ENCODE measurements at places on chromosomes 4 and X.

DNA sequence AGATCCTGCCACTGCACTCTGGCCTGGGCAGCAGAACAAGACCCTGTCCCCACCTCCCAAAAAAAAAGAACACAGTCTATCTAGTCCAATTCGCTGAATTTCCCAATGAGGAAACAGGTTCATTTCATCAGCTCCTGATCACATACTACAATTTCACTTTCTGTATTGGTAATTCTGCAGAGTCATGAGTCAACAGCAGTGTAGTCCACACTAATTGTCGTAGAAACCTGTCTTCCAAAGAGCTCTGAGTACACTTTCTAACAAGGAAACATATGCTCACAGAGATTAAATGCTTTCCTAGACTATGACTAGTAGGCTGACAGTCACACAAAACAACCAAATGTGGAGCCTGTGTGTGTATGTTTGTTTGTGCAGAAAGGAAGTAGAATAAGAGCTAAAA, 91.9 kb downstream of the GPC4 start:
- no peak for DNase-seq

DNA sequence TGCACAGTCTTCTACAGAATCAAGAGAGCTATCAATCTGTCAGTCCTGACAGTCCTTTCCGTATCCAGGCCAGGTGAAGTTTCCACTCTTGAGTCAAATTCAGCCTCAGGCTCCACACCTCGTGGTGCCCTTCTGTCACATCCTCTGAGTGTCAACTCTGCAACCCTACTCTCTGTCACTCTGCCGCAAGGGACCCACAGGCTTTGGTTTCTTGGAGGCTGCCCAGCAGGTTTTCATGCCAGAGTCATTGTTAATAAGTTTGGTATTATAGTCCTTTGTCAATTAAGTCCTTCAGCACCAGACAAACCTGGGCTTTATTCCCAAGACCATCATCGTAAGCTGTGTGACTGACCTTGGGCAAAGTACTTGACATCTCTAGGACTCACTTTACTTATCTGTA, 83.4 kb upstream of the KLHL13 start:
- DNase-seq: no peak

- DNase-seq: no peak
These were observed 18.7 kb downstream of the TXLNG start for GRCh38 chrX:16804923-16805464.

- DNase-seq: no peak
These were observed 335.0 kb upstream of the TENM3 start for GRCh38 chr4:181908168-181908567.

DNA sequence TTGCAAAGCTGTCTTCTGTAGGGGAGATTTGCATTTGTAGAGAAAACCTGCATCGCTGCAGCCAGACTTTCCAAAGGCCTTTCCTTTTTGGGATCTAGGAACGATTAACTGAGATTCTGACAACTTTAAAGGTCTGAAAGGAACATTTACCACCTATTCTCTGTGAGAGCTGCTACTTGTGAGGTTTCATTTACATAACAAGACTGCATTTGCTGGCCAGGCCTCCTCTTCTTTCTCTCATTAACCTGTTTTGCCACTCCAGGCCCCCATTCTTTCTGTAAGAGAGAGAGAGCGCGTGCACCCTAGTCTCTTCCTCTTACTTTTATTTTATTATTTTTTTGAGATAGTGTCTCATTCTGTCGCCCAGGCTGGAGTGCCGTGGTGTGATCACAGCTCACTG, 31.6 kb downstream of the TMEM31 start:
- DNase-seq: no peak

GRCh38 chr4:47939456-47939855, 25.1 kb upstream of the NFXL1 start:
- no peak for DNase-seq

DNA sequence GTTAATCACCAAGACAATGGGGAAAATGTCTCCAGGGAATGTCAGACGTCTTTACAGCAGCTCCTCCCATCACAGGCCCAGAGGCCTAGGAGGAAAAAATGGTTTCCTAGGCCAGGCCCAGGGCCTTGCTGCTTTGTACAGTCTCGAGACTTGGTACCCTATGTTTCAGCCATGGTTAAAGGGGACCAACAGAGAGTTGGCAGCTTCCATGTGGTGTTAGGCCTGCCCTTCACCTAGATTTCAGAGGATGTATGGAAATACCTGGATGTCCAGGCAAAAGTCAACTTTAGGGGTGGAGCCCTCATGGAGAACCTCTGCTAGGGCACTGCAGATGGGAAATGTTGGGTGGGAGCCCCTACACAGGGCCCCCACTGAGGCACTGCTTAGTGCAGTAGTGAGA, 38.5 kb downstream of the ABCG2 start:
- DNase-seq: no peak

- DNase-seq: no peak
These were observed 560.5 kb upstream of the PABPC4L start for GRCh38 chr4:134762053-134762452.

DNA sequence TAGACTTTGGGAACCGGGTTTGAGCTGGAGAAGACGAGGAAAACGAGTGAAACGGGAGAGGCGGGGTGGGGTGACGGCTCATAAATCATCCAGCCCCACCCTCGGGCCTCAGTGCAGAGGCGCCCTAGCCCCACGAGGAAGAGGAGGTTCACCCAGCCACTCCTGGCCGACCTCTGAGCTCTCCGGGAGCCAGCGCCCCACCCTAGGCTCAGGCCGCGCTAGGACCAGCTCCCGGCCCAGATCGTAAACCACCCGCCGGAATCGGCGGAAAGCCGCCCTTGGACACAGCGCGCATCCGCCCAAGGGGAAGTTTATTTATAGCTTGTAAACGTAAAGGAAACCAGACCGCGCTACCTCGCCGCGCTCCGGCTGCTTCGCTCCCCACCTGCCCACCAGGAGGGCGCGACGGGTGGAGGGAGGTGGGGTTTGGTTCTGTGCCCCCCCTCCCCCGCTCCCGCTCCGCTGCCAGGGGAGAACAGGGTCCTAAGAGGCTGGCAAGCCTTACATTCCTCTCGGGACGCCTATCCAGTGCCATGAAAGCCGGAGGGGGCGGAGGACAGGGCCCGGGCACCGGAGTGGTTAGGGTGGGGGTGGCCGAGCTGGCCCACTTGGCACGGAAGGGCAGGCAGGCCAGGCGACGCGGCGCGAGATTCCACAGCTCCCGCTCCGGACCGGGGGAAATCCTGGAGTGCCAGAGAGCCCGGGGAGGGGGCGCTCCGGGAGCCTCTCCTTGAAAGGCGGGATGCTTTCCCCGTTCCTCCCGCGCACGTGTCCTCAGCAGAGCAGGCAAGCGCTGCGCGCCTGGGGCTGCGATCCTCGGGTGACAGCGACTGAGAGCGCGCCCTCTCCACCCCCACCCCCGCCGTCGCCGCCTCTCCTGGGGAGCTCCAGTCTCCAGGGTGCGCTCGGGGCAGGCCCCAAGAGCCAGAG, 84.2 kb downstream of the BCOR start:
- DNase-seq: peak; percentile 22

DNA sequence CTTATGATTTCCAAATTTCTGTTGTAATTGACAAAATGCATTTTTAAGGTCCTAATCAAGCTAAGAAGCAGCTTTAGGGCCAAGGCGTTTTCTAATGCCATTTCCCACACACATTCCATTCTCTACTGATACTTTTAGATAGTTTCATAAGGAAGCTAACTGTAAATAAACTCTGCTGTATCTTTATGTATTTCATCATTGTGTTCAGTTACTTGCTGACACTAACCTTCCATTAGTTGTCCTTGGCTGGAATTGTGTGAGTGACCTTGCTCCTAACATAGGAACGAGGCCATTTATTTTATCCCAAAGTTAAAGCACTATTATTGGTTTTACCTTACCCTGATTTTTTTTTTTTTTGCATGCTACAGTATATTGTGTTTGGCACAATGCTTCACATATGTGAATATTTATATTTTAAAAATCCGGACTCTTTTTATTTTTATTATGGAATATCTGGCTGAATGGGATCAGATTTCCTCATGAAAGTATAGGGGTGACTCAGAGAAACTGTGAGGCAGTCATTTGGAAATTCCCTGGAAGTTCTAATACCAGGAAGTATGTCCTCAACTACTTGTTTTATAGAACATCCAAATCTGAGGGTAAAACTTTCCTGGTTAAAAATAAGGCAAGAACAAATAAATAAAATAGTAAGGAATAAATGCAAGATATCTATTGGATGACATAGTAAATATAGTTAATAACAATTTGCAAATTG, 62.7 kb upstream of the SORBS2 start:
- DNase-seq: no peak

- no peak for DNase-seq
These were observed 38.3 kb downstream of the PF4 start for GRCh38 chr4:73943555-73943954.

DNA sequence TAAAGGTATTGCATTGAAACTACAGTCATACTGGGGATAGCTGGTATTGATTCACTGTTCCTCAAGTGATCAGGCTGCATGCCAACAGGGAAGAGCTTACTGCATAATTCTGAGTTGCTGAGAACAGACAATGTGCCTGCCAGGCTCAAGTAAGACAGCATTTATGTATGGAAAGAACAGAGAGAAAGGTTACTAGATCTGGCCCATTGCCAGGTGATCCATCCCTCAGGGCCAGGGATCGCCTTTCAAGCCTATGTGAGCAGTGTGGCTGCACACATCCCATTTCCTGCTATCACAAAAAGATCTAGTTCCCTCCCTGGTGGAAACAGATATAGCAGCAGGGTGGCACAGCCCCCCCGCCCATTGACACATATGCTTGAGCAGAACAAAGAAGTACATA, 254.0 kb downstream of the TMA16 start:
- DNase-seq: no peak

GRCh38 chr4:41069257-41069656, 145.1 kb downstream of the APBB2 start:
- no peak for DNase-seq

DNA sequence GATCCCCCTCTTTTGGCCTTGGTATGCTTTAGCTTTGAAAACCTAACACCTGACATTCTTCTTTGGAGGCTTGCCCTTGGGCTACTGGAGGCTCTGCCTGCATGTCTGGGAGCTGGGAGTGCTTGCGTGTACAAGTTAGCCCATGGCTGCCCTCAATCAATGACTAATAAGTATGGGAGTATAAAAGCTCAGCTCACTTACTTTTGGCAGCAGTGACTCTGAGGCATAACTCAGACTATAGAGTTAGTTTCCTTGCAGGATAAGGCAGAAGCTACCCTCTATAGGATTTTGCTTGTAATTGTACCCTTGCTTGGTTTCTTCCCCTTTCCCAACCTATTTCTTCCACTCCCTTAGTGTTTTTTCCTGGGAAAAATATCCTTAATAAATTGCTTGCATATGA, 247.9 kb downstream of the PPP1R2C start:
- no peak for DNase-seq

- DNase-seq: no peak
These were observed 24.1 kb downstream of the ZCCHC12 start for GRCh38 chrX:118847676-118848075.

DNA sequence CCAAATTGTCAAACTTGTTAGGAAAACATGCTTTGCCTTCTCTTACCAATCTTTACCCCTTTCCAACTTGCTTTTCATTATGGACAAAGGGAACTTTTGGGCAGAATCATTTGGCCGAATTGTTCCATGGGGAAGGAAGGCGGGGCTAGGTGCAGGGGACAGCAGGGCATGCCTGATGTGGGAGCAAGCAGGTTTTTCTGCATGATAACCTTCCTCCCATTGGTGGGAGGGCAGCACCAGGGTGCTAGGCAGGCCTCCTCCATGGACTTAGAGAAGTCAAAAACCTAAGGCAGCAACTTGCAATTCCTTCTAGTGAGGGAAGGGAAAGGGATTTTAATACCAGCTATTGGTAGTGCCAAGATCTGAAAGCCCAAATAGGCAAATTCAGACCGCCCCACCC, 260.5 kb downstream of the MAPK10 start:
- no peak for DNase-seq

- peak; percentile 54 for DNase-seq
These were observed 89.4 kb upstream of the TRIM2 start for GRCh38 chr4:153114771-153115321.

GRCh38 chr4:164892018-164892417, 15.0 kb downstream of the APELA start:
- DNase-seq: no peak

- no peak for DNase-seq
These were observed 58.9 kb upstream of the IRS4 start for GRCh38 chrX:108795240-108795639.

DNA sequence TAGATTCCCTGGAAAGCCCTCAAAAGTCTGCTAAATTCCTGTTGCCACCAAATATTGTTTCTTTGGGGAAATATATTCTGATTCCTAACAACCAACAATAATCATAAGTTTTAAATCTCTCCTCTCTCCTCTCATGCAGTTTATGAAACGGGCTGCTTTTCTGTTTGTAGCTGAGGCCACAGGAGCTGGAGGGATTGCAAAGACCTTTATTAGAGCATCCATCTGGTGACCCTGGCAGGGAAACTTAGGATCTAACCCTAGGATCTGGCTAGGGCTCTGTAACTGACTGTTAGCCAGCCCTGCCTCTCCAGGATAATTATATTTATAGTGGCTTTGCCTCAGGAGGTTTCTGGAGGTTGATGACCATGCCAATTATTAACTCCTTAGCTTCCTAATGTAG, 56.9 kb downstream of the SMAD1 start:
- DNase-seq: no peak

GRCh38 chr4:116092961-116093360, 979.5 kb upstream of the NDST4 start:
- no peak for DNase-seq

DNA sequence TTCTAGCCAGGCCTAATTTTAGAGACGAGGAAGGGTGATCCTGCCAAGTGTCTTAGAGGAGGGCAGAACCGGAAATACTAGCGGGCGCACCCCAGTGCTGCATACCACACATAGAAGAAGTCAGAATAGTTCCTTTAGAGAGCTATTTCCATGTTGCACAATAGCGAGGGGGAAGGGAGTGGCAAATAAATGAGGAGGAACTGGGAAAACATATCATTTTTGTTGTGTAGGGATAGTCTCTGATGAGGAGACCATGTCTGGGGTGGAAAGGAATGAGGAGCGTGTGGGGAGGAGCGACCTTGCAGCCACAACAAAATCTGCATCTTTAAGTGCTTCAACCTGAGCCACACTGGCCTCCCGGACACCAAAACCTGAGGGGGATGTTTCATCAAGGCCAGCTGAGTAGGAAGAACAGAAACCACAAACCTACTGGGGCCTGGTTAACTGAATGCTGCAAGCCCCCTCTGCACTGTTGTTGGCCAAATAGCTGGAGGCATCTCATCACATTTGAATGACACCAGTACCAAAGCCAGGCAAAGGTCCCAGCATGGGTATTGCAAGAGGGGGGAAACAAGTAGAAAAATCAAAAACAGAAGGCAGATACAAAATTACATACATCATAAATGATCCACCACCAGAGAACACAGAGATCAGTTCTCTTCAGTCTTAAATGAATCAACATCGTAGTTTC, 26.7 kb upstream of the C1QTNF7 start:
- no peak for DNase-seq

DNA sequence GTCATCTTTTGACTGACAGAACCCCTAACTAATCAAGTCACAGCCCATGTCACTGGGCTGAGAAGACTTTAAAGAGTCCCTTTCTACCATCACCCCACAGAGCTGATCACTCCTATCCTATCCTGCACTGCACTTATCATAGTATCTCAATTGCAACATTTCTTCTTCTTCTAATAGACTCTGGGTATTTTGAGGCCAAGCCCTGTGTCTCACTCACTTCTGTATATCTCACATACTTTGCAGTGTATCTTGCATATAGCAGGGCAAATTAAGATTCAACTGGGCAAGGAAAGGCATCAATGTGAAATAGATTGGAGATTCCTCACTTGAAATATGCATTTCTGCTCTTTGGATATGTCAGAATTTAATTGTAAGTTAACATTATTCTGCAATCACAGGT, 531.5 kb upstream of the SLIT2 start:
- no peak for DNase-seq

Measured in stimulated activated CD4-positive, alpha-beta T cell treated with anti-CD3 and anti-CD28 coated beads, Interleukin-2, amount 100 ng/mL, for 24 hours (primary cell).